Ovary (tissue), 10 donors: ENCODE measurements at places on chromosomes 12 and 14. TPM values are rescaled to one million over a fixed set of nuclear protein-coding genes. Genes with fewer than 3 reads are reported as not detected.

DNA sequence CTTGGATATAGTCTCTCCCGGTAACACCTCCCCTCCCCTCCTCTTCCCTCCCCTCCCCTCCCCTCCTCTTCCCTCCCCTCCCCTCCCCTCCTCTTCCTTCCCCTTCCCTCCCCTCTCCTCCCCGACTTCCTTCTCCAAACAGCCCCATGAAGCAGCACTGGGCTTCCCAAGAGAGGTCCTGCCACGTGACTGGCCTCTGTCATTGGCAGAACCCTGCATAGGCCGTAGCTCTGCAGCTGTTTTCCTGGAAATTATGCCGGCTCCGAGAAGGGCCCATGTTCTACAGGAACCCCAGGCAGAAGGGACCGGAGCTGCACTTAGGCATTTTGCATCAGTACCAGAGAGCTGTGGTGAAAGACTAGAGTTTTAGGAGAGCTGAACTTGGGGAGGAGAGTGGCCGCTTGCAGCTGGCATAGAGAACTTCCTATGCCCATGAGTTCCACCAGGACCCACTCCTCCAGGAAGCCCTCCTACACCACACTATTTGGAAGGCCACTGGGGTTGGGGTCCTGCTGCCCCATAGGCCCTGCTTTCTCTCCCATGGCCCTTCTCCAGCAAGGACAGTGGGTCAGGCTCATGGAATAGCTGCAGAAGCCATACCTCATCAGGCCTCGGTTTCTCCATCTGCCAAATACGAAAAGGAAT is 5.1 kb upstream of the TNFAIP2 start:
- DNase-seq, result no peak

The STAC3 gene
- total RNA-seq, result 2.1 TPM

The PSMA3 gene
- total RNA-seq, result 68.5 TPM

The DTX1 gene
- 0.83 TPM for total RNA-seq

The ALDH1L2 gene
- 1.8 TPM for total RNA-seq

The LAG3 gene
- total RNA-seq, result 16.0 TPM

The PRH2 gene
- total RNA-seq, result not detected

The KRT77 gene
- not detected for total RNA-seq

The OR6C2 gene
- not detected for total RNA-seq

- no peak for DNase-seq
These were observed 30.6 kb upstream of the RPLP0 start for GRCh38 chr12:120231316-120232011.

DNA sequence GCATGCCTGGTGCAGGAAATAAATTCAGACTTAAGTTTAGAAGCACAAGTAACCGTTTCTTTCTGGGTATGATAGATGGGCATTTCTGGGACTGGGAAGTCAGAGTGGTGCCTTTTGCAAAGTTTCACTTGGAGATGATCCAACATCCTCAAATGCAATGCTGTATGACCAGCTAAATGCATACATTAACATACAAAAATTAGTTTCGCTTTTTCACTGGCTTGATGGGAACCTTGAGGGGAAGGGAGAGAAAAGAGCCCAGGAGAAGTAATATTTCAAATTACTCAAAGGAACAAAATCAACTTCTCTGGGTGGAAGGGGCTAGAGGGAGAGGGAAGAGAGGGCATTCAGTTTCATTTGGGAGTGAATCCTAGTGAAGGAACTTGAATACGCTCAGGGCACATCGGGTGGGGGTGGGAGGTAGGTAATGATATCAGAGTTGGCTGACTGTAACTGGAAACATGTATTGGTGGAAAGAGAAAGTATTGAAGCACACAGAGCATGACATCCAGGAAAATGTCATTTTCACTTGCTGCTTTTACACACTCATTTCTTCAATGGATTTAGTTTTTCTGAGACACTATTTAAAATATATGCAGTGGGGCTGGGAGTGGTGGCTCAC is 175.5 kb downstream of the PTPRO start:
- no peak for DNase-seq
